Aorta (tissue), 5 donors: ENCODE measurements at places on chromosomes 6 and 20. TPM values are rescaled to one million over a fixed set of nuclear protein-coding genes. Genes with fewer than 3 reads are reported as not detected.
A peak's percentile ranks its signal among the peaks of the same experiment; 100 is the strongest.

- DNase-seq = no peak
These were observed 3.2 kb upstream of the ARMC12 start for GRCh38 chr6:35733633-35734032.

- no peak for DNase-seq
These were observed 16.6 kb downstream of the VSTM2L start for GRCh38 chr20:37919389-37920040.

DNA sequence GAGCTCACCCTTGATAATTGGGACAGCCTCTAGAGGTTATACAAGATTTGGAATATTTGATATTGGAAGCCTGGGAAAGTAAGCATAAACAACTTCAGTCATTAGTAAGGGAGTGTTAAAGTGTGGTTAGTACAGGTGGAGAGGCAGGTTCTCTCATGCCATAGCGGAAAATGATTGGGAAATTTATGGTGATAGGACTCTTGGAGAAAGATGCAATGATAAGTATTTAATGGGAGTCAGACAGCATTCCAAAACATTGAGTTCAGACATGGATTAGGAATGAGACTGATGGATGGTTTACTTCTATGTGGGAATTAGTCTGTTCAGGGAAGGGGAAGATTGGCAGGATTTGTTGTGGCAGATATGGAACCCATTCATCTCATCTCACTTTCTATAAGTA is 152.7 kb downstream of the MCHR2 start:
- no peak for DNase-seq

DNA sequence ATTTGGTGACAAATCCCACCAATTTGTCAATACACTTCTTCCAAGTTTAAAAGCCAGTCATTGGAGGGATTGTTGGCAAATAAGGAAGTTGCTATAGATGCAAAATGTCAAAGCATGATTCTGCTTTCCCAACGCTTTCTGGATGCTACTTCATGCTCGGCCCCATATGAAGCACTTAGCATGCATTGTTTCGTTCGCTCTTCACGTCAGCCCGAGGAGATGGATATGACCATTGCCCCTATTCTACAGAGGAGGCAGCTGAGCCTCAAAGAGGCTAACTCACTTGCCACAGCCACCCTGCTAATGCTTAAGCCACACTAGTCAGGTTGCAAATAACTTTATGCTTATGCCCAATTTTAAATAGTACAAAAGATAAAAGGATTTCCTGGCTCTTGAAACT is 2.8 kb upstream of the NXT1 start:
- DNase-seq = no peak

- DNase-seq = no peak
These were observed 20.8 kb downstream of the ZFAND3 start for GRCh38 chr6:37840143-37840939.

DNA sequence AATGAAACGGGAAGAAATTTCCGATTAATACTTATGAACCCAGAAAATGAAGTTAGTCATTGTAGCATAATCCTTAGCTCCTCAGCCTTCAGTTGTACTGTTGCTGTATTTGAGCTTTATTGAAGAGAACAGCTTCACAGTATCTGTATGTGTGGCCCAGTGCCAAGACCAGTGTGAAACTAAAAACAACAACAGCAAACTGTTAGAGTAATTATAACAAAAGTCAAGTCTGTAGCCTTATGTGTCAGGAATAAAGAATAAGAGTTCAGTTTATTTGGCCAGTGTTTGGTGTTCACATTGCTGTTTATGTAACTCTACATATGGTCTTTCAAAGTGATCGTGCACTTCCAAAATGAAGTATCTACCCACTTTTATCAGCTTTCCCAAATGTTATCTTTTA is 70.9 kb downstream of the ARID1B start:
- DNase-seq = no peak

GRCh38 chr6:28748192-28748591 is 175.6 kb downstream of the TRIM27 start:
- no peak for DNase-seq

DNA sequence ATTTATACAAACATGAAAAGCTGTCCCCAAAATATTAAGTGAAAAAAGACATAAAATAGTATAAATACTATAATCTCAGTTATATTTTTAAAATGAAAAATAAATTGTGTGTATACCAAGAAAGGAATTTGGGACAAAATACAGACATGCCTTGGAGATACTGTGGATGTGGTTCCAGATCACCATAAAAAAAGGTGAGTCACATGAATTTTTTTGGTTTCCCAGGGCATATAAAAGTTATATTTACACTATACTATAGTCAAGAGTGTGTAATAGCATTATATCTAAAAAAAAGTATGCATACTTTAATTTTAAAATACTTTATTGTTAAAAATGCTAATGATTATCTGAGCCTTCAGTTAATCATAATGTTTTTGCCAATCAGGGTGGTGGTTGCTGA is 17.4 kb upstream of the SDHAF4 start:
- no peak for DNase-seq

DNA sequence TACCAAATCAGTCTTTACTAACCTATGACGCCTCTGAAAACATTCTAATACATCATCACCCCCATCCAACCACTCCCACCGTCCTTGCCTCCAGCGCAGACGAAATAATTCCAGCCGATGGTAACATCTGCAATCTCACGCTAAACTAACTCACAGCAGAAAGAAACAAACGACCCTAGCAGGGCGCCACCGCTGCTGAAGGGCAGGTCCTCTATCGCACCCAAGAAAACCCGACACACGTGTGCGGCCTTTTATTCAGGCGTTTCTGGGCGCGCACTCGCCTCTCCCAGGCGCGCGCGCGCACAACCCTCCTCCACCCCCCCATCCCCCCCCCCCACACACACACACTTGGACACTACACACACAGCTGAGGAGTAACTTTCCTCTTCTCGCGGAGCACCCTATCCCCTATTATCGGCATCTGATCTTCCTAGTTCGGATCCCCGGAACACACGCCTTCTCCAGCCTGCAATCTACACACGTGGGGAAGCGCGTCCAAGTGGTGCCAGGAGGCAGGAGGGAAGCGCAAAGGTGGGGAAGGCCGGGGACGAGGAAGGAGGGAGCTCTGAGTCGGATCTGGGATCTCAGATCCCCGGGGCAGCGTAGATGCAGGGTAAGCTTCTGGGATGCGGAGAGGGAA is 1.4 kb downstream of the GFOD1 start:
- DNase-seq = peak; percentile 77

- DNase-seq = no peak
These were observed 72.2 kb downstream of the RPP40 start for GRCh38 chr6:4931530-4932227.

DNA sequence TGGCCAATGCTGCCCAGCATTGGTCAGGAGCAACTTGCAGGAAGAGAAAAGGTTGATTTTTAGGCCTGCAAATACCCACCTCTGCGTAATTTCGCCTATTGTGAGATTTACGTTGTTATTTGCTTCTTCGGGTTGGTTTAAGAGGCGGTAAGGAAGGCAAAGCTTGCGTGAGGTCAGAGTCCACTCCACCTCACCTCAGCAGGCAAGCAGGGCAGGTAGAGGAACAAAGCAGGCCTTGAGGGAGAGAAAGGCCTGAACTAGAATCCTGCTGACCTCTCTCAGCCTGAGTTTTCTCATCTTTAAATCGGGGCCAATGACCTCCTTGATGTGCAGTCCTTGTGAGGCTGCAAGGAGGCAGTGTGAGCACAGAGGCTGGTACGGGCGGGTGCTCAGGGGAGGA is 239.1 kb downstream of the CDC5L start:
- DNase-seq = no peak

DNA sequence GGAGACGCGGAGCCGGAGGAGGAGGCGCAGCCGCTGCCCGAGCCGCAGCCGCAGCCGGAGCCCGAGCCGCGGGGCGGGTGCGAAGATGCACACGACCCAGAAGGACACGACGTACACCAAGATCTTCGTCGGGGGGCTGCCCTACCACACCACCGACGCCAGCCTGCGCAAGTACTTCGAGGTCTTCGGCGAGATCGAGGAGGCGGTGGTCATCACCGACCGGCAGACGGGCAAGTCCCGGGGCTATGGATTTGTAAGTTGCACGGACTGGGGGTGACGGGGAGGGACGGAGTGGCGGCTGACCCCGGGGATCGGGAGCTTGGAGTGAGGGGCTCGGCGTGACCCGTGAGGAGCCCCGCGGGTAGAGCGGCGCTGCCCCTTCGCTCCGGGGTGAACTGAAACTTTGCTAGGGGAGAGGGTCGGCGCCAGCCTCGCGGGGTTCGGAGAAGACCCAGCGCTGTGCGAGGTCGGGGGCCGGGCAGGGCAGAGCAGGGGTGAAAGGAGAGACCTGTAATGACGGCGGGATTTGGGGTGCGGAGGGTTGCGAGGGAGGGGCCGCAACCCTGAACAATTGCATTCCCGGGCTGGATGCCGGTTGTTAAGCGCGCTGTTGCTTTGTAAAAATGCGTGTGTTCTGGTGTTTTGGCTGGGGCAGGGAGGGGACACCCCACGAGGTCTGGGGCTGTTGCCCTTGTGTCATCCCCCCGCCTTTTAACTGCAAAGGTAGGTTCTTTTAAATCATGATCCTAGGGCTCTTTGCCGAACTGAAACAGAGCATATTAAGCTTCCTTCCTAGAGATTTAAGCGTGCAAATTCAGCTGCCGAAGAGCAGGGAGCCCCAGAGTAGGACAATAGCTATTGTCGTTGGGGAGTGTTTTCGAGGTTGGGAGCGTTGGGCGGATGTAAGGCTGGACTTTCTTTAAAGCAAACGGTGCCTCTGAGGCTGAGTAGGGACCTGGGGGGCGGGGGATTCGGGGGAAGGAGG is 628 bp downstream of the RBM24 start:
- DNase-seq = peak; percentile 76

GRCh38 chr20:4870906-4871305 is 130.4 kb downstream of the SLC23A2 start:
- no peak for DNase-seq

- DNase-seq = no peak
These were observed 571.5 kb upstream of the CDH4 start for GRCh38 chr20:60680554-60680953.

DNA sequence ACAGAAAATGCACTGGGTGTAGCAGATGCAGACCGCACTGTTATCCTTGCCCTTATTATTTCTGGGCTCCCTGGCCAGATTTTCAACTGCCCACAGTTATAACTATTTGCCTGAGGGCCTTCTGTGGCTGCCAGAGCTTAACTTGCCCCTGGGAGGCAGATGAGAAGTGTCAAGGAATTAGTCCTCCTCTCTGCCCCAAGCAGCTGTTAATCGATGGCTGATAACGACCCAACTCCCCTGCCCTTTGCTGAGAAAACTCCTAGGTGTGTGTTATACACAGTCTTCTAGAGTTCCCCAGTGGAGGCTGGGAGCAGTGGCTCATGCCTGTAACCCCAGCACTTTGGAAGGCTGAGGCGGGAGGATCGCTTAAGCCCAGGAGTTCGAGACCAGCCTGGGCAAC is 44.4 kb upstream of the SHLD1 start:
- DNase-seq = no peak

- no peak for DNase-seq
These were observed 132.4 kb downstream of the MACROD2 start for GRCh38 chr20:14127514-14128223.

- no peak for DNase-seq
These were observed 21.1 kb upstream of the CCM2L start for GRCh38 chr20:31989030-31989645.

- peak; percentile 74 for DNase-seq
These were observed 145.5 kb upstream of the RNF24 start for GRCh38 chr20:4160761-4161305.

- DNase-seq = no peak
These were observed 43.1 kb downstream of the GNAS start for GRCh38 chr20:58895448-58896180.

- no peak for DNase-seq
These were observed 475.6 kb upstream of the SYNCRIP start for GRCh38 chr6:86118271-86118670.

- no peak for DNase-seq
These were observed at the start of gene TMEM74B for GRCh38 chr20:1184638-1185315. TMEM74B (minus strand) TSS chr20:1184981; CDS start chr20:1183801, 1,180 bp downstream.

GRCh38 chr6:135851442-135852271 is at the start of gene PDE7B:
PDE7B (plus strand) TSS chr6:135851701.
- peak; percentile 89 for DNase-seq

GRCh38 chr20:51365670-51366069 is 176.8 kb downstream of the NFATC2 start:
- DNase-seq = peak; percentile 53

- no peak for DNase-seq
These were observed 46.1 kb downstream of the GMPR start for GRCh38 chr6:16284472-16284871.

NCOA7 gene
- 57.1 TPM for total RNA-seq

HLA-DMB gene
- 73.1 TPM for total RNA-seq

RAB23 gene
- total RNA-seq = 59.2 TPM

NOX3 gene
- not detected for total RNA-seq

PCK1 gene
- total RNA-seq = 0.39 TPM

GSTA4 gene
- total RNA-seq = 18.8 TPM

NKX2-4 gene
- total RNA-seq = not detected

CENPW gene
- 7.4 TPM for total RNA-seq

PRELID3B gene
- 33.1 TPM for total RNA-seq

PHF1 gene
- 92.8 TPM for total RNA-seq
